ENCODE measurements at places on chromosomes 1 and 21. TPM values are rescaled to one million over a fixed set of nuclear protein-coding genes. Genes with fewer than 3 reads are reported as not detected.

DNA sequence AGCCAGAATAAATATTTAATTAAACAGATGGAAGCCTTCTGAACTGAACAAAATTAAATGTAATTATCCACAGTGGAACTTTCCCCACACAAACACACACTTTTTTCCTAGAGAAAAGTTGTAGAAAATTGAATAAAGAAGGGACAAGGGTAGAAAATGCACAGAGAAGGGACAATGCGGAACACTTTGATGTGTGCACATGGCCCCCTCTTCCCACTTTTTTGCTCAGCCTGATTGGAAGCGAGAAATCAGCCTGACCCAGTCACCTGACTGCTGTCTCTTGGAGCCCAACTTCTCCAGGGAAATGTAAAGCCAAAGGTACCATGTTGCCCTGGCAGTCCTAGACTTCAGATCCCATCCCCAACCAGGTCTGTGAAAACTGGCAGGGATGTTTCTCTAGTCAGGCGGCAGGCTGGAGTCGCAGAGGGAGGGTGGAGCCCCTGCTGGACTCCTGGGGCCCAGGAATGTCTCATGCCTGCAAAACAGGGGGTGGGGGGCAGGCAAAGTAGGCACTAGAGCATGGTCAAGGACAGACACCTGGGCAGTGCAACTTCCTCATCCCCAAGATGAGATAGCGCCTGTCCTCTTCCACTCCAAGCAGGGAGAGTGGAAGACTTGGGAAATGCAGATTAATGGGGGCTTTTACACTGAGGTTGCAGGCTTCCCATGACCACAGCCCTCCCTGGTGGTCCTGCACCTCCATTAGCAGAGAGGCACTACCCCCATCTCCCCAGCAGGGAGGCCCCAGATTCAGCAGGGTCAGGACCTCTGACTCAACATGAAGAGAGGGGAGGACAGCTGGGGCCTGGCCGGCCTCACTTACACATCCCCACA lies 2.8 kb downstream of the CERS2 start:
- DNase-seq, result peak; percentile 75

PKP1 gene
- total RNA-seq, result 0.94 TPM

SH2D5 gene
- 1.2 TPM for total RNA-seq

CDCA8 gene
- 1.2 TPM for total RNA-seq

DNA sequence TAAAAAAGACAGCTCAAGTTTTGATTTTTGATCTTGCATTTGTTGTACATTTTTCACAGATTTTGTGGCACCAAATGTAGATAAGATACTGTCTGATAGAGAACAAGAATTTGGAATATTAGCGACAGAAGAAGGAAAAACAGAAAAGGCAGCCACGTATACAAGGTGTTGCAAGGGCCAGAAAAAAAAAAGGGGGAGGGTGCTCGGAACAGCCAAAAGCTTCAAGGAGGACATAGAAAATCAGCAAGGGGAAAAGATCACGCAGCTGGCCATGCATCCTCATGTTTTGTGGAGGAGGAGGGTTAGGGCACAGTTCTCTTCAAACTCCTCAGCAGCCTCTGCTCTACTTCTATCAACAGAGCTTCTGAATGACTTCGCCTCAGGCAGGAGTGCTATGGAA lies 80.7 kb upstream of the MROH9 start:
- no peak for DNase-seq

GRCh38 chr21:36700295-36700970 lies 1.5 kb downstream of the SIM2 start:
- DNase-seq, result no peak

DNA sequence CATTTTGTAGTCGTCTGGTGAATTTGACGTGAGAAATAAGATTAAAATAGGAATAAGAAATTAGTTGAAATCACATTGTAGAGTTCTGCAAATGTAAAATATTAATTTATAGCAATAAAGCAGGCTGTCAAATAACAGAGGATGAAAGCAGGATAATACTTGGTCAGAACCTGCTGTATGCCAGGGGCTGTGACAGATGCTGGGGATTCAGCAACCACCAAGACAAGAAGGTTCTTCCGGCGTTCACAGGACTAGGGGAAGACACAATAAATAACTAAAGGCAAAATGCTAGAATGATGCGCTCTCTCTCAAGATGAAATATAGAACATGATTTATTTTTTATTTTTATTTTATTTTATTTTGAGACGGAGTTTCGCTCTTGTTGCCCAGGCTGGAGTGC lies 6.8 kb upstream of the PARK7 start:
- no peak for DNase-seq

NUP210L gene
- total RNA-seq, result 0.38 TPM

GRCh38 chr21:36079010-36079649 lies 9.3 kb downstream of the CBR1 start:
- peak; percentile 14 for DNase-seq

- peak; percentile 41 for DNase-seq
These were observed 913 bp upstream of the S1PR1 start for GRCh38 chr1:101235696-101236515.

DNA sequence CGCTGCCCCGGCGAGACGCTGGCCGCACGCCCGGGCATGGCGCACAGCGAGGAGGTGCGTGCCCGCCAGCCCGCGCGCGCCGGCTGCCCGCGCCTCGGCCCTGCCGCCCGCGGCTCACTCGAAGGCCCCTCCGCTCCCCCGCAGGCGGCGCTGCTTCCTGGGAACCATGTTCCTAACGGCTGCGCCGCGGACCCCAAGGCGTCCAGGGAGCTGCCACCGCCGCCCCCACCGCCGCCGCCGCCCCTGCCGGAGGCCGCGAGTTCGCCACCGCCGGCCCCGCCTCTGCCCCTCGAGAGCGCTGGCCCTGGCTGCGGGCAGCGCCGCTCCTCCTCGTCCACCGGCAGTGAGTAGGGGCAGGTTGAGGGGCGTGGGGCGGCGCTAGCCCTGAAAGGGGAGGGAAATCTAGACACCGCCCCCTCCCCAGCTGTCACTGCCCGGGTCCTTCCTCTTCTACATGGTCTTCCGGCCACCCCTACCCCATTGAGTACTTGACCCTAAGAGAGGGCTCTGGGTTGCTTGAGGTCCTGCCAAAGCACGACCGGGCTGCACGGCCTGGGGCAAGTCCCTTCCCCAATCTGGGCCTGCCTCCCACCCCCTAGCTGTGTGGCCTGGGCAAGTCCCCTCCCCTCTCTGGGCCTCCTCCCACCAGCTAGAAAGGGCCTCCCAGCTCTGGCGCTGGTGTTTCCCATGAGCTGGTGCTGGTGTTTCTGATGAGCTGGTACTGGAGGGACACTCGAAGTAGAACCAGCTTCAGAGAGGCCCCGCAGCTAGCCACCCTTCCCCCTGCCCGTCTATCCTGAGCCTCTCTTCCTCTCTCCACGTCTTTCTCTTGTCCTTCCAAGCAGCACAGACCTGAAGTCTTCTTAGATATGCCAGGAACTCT lies 17.0 kb downstream of the TNFRSF25 start:
- peak; percentile 32 for DNase-seq

- DNase-seq, result peak; percentile 74
These were observed 5.7 kb upstream of the TPRG1L start for GRCh38 chr1:3618881-3619671.

DNA sequence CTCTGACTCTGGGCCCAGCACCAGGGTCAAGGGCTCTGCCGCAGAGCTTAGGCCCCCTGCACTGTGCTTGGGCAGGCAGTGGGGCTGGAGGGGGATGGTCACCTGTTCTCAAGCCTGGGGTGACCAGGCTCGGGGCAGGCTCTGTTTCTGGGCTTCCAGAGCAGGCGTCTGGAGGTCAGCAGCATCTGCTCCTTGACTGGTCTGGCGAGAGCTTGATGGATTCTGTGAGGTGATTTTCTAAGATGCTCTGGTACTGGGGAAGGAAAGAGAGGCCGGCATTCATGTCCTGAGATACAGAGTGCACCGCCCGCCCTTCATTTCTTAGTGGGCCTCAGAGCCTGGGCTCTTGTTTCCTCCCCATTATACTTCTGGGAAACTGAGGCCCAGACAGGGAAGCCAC lies 24.5 kb downstream of the RAB7B start:
- no peak for DNase-seq

DNA sequence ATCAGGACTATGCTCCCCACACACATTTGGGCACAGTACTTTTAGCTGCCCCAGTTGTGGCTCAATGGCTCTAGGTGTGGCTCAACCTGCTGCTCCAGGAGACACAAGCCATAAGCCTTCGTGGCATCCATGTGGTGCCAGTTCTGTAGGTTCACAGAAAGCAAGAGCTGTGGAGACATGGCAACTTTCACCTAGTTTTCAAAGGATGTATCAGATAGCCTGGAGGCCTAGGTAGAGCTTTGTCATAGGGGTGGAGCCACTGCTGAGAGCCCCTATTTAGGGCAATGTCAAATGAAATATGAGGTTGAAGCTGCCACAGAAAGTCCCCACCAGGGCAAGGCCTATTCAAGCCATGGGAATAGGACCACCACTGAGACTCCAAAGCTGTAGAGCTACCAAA lies 210.5 kb downstream of the LMO4 start:
- DNase-seq, result no peak

SPRR2G gene
- total RNA-seq, result not detected

GRCh38 chr1:154410185-154410827 lies 5.2 kb downstream of the IL6R start:
- no peak for DNase-seq

CDK18 gene
- 13.6 TPM for total RNA-seq

LCA5L gene
- total RNA-seq, result 6.0 TPM

DNA sequence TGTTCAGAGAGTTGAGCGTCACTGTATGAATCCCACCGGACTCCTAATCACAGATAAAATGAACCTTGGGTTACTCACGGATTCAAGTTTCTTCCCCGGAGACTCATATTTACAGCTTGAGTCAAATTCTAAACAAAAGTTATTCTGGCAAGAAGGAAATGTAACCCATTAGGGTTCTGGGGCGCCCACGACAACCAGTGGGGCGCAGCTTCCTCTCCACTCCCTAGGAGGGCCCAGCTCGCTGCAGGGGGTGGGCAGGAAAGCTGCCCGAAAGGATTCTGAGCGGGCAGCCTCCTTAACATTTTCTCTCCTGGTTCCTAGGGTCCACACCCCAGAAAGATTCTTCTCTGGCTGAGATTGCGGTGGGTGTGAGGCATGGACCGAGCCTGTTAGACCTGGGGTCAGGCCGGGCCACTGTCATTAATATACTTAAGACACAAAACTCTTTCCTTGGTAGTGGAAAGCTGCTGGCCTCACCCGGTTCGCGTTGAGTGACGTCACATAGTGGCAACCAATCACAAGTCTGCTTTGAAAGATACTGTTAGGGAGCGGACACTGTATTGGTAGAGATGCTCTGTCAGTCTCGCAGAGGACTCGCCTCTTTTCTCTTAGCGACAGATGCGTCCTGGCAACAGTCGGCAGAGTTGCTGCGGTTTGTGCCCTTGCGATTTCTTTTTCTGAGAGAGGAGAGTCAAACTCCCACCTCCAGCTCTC lies 13.6 kb upstream of the MCOLN3 start:
- peak; percentile 92 for DNase-seq

UBAP2L gene
- 100 TPM for total RNA-seq

DNA sequence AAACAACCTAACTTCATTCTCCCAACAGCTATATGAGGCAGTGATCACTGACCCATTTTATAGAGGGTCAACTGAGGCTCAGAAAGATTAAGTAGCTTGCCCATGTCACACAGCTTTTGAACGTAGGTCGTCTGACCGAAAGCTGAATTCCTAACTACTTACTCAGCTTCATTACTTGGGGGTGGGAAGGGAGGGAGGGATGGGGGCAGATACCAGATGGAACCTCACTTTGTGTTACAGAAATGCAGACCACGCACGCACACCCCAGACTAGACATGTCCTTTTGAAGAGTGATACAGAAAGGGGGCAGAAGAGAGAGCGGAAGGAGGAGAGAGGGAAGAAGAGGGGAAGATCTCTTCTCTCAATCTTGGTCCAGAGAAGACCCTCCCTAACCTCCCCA lies 2.3 kb downstream of the ADGRB2 start:
- no peak for DNase-seq

DNA sequence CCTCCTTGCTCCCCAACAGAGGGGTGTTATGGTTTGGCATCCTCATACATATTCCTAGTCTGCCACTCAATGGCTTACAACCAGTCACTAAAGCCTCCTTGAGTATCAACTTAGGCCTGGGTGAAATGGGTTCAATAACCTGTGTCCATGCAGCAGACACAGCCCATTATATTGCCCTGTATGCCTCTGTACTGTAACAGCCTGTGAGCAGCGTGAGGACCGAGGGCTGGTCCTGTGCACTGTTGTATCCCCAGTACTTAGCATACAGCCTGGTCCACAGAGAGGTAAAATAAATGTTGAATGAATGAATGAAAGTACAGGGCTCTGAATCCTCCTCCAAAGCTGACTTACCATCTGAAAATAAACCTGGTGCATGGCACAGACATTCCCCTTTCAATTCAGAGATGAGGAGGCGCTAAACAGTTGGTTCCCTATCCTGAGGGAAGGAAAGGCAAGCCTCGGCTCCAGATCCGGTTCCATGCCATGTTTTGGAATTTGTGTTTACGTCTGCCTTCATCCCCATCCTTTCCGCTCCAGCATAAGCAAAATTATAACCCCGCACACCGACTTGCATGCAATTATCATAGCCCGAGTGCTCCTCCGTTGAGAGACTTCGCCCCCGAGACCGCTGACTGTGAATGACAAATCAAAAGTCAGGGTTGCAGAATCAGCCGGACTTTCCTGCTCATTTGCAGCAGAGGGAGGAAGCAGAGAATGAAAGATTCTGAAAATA lies 45.0 kb upstream of the DNAJC6 start:
- DNase-seq, result peak; percentile 9

GRCh38 chr1:47227341-47228232 lies 4.4 kb downstream of the TAL1 start:
- no peak for DNase-seq

GRCh38 chr21:19228226-19228625 lies 824.6 kb upstream of the TMPRSS15 start:
- no peak for DNase-seq

DNA sequence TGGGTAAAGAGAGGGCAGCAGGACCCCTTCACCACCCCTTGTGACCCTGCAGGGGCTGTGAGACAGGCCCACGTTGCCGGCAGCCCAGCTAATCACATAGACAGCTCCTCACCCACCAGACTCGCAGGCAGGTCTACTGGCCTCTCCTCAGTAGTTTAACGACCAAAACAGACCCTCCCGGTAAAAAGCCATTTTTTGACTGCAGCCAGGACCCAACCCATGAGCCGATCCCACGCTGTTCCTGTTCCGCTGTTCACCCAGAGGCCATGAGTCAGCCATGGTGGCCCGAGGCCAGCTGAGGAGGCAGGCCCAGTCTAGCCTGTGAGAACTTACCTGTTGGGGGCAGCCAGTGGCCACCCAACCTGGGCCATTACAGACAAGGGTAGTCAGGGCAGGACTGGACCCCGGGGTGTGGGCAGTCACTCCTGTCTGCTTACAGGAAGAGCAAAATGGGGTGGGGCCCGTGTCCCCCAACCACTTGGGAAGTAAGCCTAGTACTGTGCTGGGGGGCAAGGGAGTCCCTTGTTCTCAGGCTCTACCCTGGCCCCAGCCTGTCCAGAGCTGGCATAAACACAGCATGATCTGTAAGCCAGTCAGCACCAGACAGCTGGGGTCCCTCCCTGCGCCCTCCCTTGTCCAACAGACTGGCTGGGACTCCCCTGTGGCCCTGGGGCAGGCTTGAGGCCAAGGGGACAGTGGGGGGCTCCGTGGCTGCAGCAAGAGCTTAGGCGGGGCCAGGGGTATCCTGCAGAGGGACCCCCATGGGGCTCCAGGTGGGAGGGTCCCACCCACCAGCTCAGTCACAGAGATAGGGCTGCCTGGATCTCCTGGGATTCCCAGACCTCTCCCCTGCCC lies 61.9 kb downstream of the WNT9A start:
- DNase-seq, result peak; percentile 27
